ENCODE measurements at places on chromosomes 11 and 22. TPM values are rescaled to one million over a fixed set of nuclear protein-coding genes. Genes with fewer than 3 reads are reported as not detected.

Gene OR8G5
- total RNA-seq: not detected

Gene TSPAN18
- total RNA-seq: 24.0 TPM

Gene NRIP3
- 0.39 TPM for total RNA-seq

Gene FBXO7
- 115 TPM for total RNA-seq

Gene FOLH1
- total RNA-seq: 14.0 TPM

- no peaks in the 10 kb centered on the region for H3K36me3 ChIP-seq
- no peak for DNase-seq
- no peak overlapping the region for H3K4me3 ChIP-seq
- no peaks in the 10 kb centered on the region for H3K4me1 ChIP-seq
Observed at GRCh38 chr11:94330789-94331188, 26.4 kb downstream of the IZUMO1R start.

DNA sequence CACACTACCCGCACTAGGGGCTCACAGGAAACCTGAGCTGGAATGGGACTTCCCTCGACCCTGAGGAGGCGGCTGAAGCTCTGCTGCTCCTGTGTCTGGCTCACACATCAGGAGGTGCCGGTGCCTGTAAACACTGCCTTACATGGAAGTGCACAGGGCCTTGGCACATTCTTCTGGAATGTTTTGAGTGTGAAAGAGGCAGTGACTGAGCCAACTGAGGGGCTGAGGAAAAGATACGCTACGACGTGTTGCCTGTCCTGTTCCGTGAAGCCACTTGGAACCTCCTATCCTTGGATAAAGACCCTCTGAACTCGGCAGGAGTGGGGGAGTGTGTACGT is 10.5 kb downstream of the TXN2 start:
- H3K4me3 ChIP-seq: no peak overlapping the region
- H3K4me1 ChIP-seq: peaks cover 91% of the 10 kb centered on the region
- H3K36me3 ChIP-seq: peaks cover 80% of the 10 kb centered on the region
- peak overlapping the region; percentile 58 for H3K27ac ChIP-seq

- H3K4me1 ChIP-seq: peaks cover 22% of the 10 kb centered on the region
- DNase-seq: no peak
- H3K36me3 ChIP-seq: no peaks in the 10 kb centered on the region
- H3K4me3 ChIP-seq: no peak overlapping the region
- H3K27ac ChIP-seq: peak overlapping the region; percentile 51
Observed at GRCh38 chr11:111774955-111775710, 8.9 kb upstream of the PPP2R1B start.

DNA sequence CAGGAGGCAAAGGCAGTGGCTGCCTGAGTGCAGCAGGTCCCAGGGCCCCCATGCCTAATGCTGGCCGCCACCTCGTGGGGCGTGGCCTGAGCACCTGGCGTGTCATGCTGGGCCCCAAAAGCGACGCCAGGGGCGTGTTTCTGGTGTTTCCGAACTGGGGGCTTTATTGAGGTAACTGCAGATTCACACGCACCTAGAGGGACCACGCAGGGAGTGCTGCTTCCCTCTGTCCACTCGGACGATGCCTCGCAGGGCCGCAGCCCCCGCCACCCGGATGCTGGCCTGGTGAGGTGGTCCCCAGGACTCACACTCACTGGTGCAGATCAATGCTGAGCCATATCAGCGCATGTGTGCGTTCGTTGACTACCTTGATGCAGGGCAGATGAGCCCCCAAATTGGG is 736.2 kb downstream of the BRD1 start:
- peak; percentile 45 for DNase-seq
- no peaks in the 10 kb centered on the region for H3K27me3 ChIP-seq
- no peaks in the 10 kb centered on the region for H3K36me3 ChIP-seq
- no peaks in the 10 kb centered on the region for H3K4me1 ChIP-seq
- H3K27ac ChIP-seq: no peak overlapping the region

GRCh38 chr22:35582218-35582860 is 34.8 kb downstream of the MB start:
- peaks cover 5% of the 10 kb centered on the region for H3K4me1 ChIP-seq
- no peak overlapping the region for H3K27ac ChIP-seq
- H3K36me3 ChIP-seq: no peaks in the 10 kb centered on the region
- DNase-seq: no peak

DNA sequence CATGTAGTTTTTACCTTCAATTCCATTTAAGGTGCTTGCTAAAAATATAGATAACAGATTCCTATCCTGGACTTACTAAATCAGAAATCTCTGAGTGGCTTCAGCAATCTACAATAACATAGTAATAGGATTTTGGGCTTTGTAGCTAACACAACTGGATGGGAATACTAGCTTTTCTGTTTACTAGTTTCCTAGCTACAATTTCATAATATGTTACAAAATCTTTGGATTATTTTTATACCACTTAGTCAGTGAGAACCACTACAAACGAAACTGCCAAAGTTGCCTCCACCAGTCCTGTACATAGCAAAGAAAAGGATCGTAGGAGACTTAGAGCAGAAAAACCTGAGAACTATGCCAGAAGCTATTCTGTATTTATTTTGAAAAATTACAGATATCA is 87.7 kb upstream of the ANO3 start:
- no peak for DNase-seq
- no peaks in the 10 kb centered on the region for H3K27me3 ChIP-seq
- no peaks in the 10 kb centered on the region for H3K36me3 ChIP-seq

- H3K27me3 ChIP-seq: no peaks in the 10 kb centered on the region
- no peak overlapping the region for H3K27ac ChIP-seq
Observed at GRCh38 chr22:44956840-44957767, 52.7 kb downstream of the PHF21B start.

DNA sequence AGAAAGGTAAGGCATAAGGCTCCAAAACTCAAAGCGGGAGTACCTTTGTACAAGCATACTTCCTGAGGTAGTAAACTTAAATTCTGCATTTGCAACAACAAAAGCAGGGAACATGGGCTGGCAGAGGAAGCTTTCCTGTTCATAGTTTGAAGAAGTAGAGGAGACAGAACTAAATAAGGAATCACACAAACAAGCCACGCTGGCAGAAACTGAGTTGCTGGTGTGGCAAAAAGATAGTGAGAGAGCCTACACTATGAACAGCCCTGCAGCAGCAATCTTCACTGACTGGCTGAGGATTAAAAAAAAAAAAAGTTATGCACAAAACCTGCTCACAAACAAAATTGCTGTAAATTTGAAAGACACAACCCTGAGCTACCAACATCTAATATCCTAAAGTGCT is 46.5 kb downstream of the FCHSD2 start:
- H3K36me3 ChIP-seq: no peaks in the 10 kb centered on the region
- no peak for DNase-seq
- peaks cover 40% of the 10 kb centered on the region for H3K4me1 ChIP-seq

GRCh38 chr22:27603800-27604144 is 197.8 kb downstream of the MN1 start:
- no peak overlapping the region for H3K4me3 ChIP-seq
- H3K27ac ChIP-seq: no peak overlapping the region
- no peaks in the 10 kb centered on the region for H3K27me3 ChIP-seq
- H3K4me1 ChIP-seq: no peaks in the 10 kb centered on the region

- H3K36me3 ChIP-seq: no peaks in the 10 kb centered on the region
- no peaks in the 10 kb centered on the region for H3K27me3 ChIP-seq
- H3K27ac ChIP-seq: no peak overlapping the region
- H3K4me1 ChIP-seq: no peaks in the 10 kb centered on the region
- H3K4me3 ChIP-seq: no peak overlapping the region
Observed at GRCh38 chr22:30830907-30831306, 136.2 kb downstream of the OSBP2 start.

GRCh38 chr22:19666673-19667593 is 47.4 kb upstream of the SEPTIN5 start:
- no peaks in the 10 kb centered on the region for H3K27me3 ChIP-seq
- H3K36me3 ChIP-seq: no peaks in the 10 kb centered on the region
- no peak overlapping the region for H3K4me3 ChIP-seq
- H3K4me1 ChIP-seq: peaks cover 10% of the 10 kb centered on the region
- no peak overlapping the region for H3K27ac ChIP-seq

GRCh38 chr11:105609341-105609781 is 512 bp upstream of the GRIA4 start:
- H3K4me1 ChIP-seq: peaks cover 20% of the 10 kb centered on the region
- DNase-seq: peak; percentile 48
- H3K27me3 ChIP-seq: peaks cover 28% of the 10 kb centered on the region
- no peak overlapping the region for H3K27ac ChIP-seq
- no peaks in the 10 kb centered on the region for H3K36me3 ChIP-seq
